ENCODE measurements at places on chromosomes 2 and 18.
A peak's percentile ranks its signal among the peaks of the same experiment; 100 is the strongest.

GRCh38 chr18:34562252-34562870 is 147.7 kb upstream of the DTNA start:
- no peak for DNase-seq

DNA sequence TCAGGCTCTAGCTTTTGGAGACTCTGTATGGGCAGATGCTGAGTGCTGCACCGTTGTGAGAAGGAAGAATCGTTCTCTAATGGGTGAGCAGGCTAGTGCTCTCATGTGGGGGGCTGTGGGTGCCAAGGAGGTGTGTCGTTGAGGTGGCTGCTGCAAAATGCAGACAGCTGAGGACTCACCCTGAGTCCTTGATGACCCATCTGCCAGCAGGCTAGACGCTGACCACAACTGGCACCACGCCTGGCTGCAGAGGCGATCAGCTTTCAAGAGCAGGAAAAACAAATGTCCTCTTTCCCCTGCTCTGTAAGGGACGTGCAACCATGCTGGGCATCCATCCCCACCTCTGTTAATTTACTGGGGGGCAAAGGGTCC is 48.2 kb downstream of the HAUS1 start:
- DNase-seq = peak; percentile 71

DNA sequence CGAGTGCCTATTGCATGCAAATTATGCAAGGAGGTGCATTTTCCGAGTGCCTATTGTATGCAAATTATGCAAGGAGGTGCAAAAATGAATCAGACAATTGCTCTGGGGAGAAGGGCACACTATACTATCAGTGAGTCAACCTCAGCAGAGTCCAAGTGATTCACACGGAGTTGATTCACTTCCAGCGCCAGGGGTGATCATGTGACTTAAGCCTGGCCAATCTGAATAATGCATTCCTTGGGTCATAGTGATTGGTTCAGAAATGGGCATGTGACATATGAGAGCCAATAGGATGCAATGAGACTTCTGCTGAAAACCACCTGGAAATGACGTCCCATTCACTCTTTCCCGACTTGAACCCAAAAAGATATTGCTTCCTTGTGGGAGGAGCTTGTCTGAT is 152.2 kb downstream of the DAW1 start:
- no peak for DNase-seq

DNA sequence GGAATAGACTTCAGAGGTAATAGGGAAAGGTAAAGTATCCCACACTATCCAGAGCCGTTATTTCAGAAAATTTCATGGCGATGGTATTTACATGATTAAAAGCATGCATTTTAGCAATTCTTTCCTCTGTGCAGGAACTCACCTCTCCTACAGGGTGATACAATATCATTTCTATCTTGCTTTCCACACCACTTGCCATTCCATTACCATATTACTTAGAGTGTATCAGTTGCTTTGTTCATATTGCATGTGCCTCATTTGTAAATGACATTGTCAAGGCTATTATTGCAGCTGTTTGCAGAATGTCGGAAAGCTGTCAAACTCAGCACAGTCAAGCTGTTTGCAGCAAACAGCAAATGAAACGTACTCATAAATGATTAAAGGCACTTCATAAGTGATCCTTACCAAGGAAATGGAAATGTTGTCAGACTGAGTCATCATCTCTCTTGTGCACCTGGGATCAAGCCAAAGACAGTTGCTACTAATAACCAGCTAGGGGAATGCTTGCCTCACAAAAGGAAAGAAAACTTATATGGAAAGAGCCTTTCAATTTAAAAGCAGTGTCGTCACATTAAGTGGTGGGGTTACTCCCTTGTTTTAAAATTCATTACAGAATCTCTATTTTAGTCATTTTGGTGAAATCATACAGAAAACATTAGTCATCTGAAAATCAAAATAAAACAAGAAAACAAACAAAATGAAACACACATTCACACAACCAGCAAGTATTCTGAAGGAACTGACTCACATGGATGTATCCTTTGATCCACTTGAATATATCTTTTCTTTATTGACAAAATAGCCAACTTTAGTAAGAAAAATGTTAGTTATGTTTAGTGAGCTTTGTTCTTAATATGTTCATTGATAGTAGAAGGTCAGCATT is 1064.1 kb upstream of the CNTNAP5 start:
- DNase-seq = peak; percentile 43

GRCh38 chr2:97722227-97722626 is 8.9 kb downstream of the ZAP70 start:
- peak; percentile 10 for DNase-seq
